HTR-8/SVneo (cell line): ENCODE measurements at places on chromosomes 1 and 21.

GRCh38 chr1:195082183-195082582 lies 1526.1 kb downstream of the KCNT2 start:
- DNase-seq: peak; percentile 12

DNA sequence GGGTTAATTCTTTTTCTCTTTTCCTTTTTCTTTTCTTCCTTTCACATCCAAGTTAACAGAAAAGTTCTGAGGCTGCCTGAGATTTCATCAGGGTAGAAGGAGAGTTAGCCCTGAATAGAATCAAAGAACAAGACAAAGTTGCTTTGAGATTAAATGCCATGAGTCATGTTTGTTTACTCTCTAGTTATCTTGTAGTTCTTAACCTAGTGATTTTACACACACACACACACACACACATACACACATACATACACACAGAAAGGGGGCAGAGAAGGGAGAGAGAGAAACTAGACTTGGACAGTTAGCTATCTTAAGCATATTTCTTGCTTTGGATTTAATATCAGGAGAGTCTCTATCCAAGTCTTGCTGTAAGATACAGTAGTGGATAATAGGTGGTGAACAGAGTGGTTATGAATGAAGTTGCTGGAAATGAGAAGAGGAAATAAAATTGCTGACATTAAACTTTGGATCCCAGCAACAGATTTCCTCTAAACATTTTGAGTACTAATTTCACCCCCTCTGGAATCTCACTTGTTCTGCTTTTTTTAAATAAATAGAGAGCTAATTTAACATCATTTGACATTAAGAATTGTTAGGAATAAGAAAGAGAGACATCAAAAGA lies 19.9 kb downstream of the PLA2G4A start:
- no peak for DNase-seq

GRCh38 chr1:209648346-209648745 lies 3.9 kb downstream of the LAMB3 start:
- DNase-seq: no peak

- DNase-seq: peak; percentile 35
These were observed 173.0 kb downstream of the ADGRL4 start for GRCh38 chr1:78833491-78833890.

GRCh38 chr21:39087238-39088030 lies 95.8 kb downstream of the PSMG1 start:
- no peak for DNase-seq

GRCh38 chr1:116265931-116266863 lies 106.8 kb upstream of the ATP1A1 start:
- DNase-seq: no peak

DNA sequence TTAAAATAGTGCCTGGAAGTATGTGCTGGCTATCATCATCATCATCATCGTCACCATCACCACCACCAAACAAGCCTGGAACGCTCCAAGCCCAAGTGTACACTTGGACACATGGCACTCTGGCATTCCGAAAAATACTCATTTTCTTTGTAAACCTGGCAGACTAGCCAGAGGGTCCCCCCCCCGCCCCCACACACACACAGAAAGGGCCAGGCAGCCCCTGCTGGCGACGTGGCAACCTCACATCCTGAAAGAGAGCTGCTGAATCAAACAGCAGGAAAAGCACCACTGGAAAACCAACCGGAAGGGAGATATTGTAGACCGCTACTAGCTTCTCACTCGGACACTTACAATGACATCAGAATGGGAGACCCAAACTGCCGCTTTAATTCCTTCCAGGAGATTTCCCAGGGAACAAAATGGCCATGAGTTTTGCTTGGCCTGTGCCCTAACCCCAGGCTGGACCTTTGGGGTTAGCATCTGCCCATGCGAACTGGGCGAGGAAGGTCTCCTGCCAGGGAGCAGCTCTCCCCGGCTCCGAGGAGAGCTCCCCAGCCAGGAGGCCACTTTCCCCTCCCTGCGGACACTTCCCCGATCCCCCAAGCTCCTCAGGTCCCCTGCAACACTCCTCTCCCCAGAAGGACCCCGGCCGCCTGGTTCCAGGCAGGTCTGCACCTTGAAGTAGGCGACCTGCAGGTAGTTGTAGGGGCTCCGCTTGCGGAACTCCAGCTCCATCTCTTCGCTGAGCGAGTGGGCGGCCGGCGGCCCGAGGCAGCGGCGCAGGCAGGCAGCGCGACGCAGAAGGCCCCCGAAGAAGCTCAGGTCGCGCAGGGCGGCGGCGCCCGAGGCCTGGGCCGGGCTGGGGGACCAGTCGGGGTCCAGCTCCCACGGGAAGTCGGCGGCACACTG lies 742 bp downstream of the P3H1 start:
- DNase-seq: peak; percentile 69

DNA sequence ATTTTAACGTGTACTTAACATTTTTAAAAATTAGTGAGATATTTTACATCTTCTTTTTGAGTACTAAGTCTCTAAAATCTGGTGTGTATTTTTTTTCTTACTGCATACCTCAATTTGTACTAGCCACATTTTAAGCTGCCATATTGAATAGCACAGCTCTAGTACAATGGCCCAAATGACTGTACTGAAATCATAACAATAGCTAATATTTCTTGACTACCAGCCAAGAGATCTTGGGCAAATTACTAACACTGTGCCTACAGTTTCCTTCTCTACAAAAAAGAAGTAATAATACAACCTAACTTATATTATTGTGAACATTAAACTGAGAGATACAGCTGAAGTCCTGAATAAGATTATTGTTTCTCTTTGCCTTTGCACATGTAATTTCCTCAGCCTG lies 57.2 kb downstream of the CDC7 start:
- DNase-seq: no peak

- no peak for DNase-seq
These were observed 37.4 kb downstream of the PRDM2 start for GRCh38 chr1:13737398-13737797.

GRCh38 chr1:218743861-218744505 lies 398.8 kb downstream of the TGFB2 start:
- DNase-seq: no peak

DNA sequence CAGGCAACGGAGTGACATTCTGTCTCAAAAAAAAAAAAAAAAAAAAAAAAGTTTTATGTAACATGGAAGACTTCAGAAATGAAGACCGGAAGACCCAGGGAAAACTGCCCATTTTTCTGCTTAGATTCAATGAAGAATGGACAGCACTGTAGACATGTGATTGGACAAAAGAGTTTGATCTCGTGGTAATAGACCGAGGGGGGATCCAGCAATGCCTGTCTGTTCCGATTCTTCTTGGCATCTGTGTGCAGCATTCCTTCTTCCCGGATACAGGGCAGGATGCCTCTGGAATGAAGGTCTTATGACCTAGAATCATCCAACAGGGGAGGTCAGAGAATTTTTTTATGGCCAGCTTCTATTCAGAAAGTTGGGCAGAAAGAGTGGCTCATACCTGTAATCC lies 5.6 kb upstream of the LYST start:
- no peak for DNase-seq

DNA sequence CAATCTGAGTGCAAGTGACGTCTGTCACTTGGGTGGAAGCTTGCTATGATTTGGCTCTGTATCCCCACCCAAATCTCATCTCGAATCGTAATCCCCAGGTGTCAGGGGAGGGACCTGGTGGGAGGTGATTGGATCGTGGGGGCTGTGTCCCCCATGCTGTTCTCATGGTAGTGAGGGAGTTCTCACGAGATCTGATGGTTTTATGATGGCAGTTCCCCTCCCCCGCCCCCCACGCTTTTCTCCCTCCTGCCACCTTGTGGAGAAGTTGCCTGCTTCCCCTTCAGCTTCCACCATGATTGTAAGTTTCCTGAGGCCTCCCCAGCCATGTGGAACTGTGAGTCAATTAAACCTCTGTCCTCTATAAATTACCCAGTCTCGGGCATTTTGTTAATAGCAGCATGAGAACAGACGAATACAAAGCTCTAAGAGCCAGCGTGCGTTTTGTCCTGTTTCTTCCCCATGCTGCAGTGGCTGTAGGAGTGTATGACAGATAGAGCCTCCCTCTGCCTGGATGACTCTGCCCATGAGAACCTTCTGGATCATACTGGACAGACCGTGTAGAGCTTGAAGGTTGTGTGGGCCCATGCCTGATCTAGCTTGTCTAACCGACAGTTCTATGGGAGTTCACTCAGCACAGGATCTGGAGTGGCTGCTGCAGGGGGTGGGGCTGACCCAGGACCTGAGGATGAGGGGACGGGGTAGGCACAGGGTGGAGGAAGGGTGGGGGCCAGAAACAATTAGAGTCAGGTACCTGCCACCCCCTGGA lies 139.7 kb upstream of the ERRFI1 start:
- no peak for DNase-seq

DNA sequence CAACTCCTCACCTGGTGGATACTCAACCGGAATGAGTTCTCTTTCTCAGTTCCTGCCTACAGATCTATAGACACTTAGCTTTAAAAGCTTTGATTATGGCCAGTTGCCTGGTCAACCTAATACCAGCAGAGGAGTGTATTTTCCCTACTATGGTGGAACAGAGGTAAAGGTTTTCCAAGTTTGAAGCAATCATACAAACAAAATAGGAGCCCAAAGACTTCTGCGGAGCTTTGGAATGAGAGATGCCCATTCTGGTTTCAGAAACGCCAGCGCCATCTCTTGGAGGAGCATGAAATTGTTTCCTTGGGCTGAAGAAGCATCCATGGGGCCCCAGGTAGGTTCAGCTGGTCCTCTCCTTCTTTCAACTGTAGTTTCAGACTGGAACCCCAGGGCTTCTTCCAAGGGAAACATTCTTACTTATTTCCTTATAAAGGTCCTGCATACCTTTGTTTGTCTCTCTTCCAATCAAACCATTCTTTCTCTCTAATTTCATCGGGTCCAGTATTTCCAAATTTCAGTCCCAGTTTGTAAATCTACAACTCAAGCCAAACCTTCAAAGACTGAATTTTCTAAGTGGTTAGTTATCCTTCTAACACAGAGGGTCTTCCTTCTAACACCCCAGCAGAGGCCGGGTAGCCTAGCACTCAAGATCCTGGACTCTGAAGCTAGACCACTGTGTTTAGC lies 95.9 kb downstream of the KCNJ15 start:
- DNase-seq: peak; percentile 58

- no peak for DNase-seq
These were observed 85.0 kb upstream of the AK4 start for GRCh38 chr1:65063025-65063424.
